Pulmonary artery endothelial cell (primary cell): ENCODE measurements at places on chromosomes 5 and 9. TPM values are rescaled to one million over a fixed set of nuclear protein-coding genes. Genes with fewer than 3 reads are reported as not detected.

The LRRC19 gene
- not detected in 2 replicates for total RNA-seq

The TESK1 gene
- total RNA-seq: 4.3 and 6.9 TPM in 2 replicates

The SLC25A2 gene
- total RNA-seq: 0.13 and 0.32 TPM in 2 replicates

The TMEFF1 gene
- 8.1 and 9.0 TPM in 2 replicates for total RNA-seq

The ADAMTSL2 gene
- total RNA-seq: not detected in 2 replicates

The PCDHB15 gene
- 0.26 and 0.95 TPM in 2 replicates for total RNA-seq

The LHX2 gene
- total RNA-seq: not detected in 2 replicates

The NUTM2F gene
- total RNA-seq: not detected in 2 replicates

The SPATA31E1 gene
- not detected in 2 replicates for total RNA-seq

The DMGDH gene
- total RNA-seq: 0.20 and 0.25 TPM in 2 replicates

The REEP2 gene
- 2.0 and 4.2 TPM in 2 replicates for total RNA-seq

The GLIPR2 gene
- total RNA-seq: 36.2 and 40.3 TPM in 2 replicates

The LCN2 gene
- not detected in 2 replicates for total RNA-seq

The PCDHGA3 gene
- total RNA-seq: 0.21 and 0.26 TPM in 2 replicates

The ANKRD31 gene
- not detected in 2 replicates for total RNA-seq

The LHFPL2 gene
- total RNA-seq: 40.0 and 56.3 TPM in 2 replicates
